ENCODE measurements at places on chromosomes 11 and 22. TPM values are rescaled to one million over a fixed set of nuclear protein-coding genes. Genes with fewer than 3 reads are reported as not detected.

The MPPED1 gene
- 0.35 TPM for polyA plus RNA-seq

GRCh38 chr11:122879785-122880184, 2.8 kb upstream of the JHY start:
- no peak for DNase-seq

DNA sequence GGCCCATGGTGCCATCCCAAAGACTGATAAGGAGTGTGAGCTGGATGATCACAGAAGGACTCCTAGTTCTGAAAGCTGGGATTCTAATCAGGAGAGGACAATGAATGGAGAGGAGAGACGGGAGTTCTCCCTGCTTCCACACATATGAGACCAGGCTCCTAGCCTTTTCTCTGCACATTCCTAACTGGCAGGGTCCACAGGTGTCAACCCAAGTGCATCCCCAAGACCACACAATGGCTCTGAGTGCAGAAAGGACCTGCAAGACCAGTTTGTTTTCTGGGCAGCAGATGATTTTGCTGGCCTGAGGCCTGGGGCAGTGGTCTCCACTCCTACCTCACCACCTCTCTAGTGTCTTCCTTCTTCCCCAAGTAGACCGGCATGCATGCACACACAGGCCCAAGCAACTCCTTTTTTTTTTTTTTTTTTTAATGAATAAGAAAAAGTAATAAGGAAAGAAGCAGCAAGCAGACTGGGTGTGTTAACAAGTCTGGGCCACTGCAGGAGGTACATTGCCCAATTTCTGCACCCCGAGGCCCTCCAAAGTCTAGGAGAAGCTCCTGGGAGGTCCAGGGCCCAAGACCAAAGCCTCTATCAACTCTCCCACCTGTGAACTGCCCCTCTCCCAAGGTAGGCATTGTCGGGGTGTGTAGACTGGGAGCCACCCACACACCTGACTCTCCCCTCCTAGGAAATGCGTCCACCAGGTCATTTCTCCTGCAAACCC, 1.2 kb upstream of the TSKU start:
- DNase-seq: no peak

DNA sequence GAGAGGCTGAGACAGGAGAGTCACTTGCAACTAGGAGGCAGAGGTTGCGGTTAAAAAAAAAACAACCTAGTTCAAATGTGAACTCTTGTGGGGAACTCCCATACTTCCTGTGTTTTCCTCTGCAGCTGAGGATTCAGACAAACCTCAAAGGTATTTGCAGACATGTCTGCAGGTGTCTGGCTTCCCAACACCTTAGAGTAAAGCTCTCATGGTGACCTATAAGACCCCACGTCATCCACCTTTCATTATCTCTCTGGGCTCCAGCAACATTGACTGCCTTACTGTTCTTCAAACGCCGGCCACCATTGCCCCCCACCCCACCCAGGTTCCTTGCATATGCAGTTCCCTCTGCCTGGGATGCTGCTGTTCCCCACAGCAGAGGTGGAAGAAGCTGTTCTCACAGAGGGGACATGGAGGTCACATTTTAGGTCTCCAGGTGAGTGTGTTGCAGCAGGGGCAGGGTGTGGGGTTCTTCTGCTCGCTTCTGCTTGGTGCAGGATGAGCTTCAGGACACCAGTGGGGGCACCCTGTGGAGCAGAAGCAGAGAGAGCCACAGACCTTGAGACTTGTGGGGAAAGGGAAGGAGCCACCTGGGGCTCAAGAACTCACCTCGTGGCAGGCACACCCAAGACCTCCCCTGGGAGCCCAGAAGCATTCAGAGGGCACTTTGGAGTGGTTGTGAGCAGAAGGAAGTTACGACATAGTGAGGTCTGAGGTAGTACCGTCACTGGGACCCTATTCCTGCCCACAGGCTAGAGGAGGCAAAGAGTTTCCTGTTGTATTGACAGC, 203.2 kb downstream of the CSNK2A3 start:
- DNase-seq: no peak

DNA sequence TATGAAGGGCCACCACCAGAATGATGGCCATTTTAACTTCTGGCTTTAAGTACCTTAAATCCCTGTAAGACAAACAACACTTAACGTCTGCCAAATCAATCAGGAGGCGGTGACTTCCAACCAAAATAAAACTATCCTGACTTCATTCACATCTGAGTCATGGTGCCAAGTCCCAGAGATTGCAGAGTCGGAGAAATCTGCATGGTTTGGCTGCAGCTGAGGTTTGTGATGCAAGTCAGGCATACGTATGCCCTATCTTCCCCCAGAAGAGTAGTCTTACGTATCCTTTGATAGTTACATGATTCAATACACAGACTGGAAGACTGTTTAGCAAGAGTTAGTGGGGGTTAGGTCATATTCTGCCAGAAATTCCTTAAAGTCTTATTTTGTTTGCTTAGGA, 1.7 kb upstream of the GAB2 start:
- DNase-seq: no peak

DNA sequence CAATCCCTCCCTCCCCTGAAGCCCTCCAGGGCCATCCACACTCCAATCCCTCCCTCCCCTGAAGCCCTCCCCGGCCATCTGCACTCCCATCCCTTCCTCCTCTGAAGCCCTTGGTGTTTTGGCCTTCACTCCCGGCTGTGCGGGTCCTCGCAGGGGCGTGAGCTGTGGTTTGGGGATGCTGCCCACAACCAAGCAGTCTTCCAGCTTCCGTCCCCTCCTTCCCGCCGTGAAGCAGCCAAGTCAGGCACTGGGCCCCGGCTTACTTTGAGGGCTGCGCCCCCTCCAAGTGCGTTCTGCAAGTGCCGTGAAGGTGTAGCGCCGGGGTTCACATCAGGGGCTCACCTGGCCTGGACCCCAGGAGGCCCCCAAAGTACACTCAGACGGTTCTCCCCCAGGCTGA, 335.9 kb downstream of the BRD1 start:
- DNase-seq: no peak

GRCh38 chr11:64320556-64320955, 2.6 kb downstream of the PRDX5 start:
- DNase-seq: no peak

DNA sequence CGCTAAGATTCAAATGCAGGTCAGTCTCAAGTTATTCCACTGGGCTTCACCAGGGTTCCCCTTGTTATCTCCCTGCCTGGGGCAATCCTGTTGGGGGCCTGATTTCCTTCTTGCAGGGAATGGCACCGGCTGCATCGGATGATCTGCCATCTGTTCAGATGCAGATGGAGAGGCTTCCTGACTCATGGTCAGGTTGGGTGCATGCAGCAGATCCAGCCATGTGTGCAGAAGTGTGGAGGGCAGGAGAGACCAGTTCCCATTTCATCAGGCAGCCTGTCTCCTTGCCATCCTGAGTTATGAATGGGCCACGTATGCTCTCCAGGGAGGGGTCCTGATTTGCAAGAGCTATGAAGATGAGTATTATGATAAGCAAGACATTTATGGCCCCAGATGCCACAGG, 161.2 kb upstream of the PLET1 start:
- no peak for DNase-seq

DNA sequence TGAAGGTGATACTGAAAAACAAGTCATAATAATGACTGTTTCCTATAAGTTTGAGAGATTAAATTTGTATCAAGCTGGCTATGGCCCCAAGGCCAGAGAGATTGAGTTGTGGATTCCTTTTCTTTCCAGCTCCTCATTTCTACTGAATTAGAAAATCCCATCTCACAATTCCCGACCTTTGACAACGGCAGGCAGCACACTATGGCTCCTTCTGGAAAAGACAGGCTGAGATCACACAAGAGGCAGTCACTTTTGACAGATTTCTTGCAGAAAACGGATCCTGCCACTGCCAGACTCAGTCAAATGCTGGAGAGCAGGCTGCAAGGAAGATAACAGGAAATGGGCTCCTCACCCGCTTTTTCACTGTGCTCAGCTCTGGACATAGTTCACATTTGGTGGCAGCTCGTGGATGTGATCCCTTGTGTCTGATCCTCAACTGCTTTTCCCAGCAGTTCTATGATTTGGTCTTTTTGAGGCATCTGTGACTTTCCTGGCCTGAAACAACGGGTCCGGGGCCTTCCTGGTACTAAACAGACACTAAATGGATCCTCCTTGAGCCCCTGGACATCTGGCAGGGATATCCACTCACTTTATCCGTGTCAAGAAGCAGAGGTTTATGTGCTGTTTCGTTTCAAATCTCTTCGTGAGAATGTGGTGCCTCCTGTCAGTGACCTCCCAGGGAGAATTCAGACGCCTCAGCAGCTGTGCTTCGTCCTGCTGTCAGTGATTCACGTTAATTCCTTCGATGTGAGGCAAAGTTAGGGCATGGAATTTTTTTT, 26.1 kb upstream of the RTL6 start:
- no peak for DNase-seq

DNA sequence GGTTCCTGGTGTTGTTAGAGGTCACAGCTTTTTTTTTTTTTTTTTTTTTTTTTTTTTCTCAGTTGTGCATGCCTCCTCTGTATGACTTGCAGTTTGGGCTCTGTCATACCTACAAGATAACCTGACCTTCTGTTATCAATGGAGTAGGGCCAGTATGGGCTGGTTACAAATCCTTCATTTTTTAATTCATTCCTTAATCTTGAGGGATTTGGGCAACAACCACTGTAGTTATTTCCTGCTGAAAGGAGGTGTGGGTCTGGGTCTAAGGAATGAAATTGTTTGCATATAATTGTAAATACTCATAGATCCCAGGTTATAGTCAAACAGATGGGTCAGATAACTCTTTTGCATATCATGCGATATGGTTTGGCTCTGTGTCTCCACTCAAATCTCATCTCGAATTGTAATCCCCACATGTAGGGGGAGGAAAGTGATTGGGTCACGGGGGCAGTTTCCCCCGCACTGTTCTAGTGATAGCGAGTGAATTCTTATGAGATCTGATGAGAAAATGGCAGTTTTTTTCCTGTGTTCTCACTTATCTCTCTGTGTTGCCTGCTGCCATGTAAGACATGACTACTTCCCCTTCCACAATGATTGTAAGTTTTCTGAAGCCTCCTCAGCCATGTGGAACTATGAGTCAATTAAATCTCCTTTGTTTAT, 14.1 kb upstream of the GLYAT start:
- DNase-seq: no peak

Measured in forelimb muscle (tissue), 1 donor.